Ascending aorta (tissue), 2 donors: ENCODE measurements at places on chromosomes 2 and 18.

GRCh38 chr2:174682578-174683391, 81.5 kb downstream of the CHRNA1 start:
- DNase-seq: no peak

- no peak for DNase-seq
Observed at GRCh38 chr2:52500561-52500960, 1267.0 kb upstream of the CHAC2 start.

DNA sequence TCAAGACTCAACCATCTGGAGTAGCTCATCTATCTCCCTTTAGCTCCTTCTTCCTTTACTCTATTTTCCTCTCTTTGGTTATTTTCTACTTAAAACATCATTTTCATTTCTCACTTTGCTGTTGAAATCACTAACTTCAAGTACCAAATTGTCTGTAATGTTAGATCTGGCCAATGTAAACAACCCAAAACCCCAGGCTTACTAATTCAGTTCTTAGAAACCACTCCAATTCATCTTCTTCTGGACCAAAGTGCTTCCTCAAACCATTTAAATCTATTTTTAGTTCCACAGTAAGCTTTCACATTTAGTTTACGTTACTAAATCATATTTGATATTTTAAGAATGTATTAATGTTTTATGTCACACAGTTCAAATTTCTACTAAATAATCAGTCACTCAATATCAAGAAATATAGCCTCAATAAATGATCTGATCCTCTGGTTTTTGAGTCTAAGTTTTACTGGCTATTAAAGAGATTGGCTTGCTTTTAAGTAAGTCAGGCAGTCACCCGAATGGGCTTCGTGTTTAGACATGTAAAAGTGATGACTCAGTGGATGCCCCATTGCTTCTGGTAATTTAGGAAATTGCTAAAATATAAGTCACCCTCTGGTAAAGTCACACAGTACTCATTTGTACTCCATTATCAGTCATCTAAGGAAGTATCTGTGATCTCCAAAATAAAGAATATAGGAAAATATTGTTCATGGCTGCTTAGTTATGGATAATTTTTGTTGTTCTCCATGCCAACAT, 527.2 kb upstream of the SOX11 start:
- no peak for DNase-seq

DNA sequence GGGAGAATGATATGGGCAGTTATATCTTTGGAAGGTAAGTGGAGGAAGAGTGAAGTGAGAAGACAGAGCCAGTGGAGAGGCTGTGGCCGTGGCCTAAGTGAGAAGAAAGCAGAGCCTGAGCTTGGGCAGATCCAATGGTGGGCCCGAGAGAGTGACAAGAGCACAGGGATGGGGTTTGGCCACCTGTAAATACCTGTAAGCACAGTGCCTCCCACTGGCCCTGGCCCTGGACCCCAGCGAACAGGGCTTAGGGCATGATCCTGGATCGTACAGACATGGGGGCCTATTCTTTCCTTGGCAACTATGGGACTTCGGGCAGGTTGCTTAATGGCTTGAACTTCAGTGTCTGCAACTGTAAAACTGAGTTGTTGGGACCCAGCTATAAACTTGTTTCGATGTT, 44.1 kb downstream of the MTCL1 start:
- DNase-seq: no peak

GRCh38 chr2:105052773-105053172, 14.9 kb downstream of the MRPS9 start:
- no peak for DNase-seq
